ENCODE measurements at places on chromosomes 7 and 10. TPM values are rescaled to one million over a fixed set of nuclear protein-coding genes. Genes with fewer than 3 reads are reported as not detected.

GRCh38 chr10:15627617-15628196, 92.0 kb downstream of the ITGA8 start:
- H3K27me3 ChIP-seq = peaks cover 7% of the 10 kb centered on the region
- H3K4me3 ChIP-seq = no peak overlapping the region
- no peak overlapping the region for H3K27ac ChIP-seq
- peak; percentile 16 for DNase-seq
- H3K4me1 ChIP-seq = peaks cover 16% of the 10 kb centered on the region

DNA sequence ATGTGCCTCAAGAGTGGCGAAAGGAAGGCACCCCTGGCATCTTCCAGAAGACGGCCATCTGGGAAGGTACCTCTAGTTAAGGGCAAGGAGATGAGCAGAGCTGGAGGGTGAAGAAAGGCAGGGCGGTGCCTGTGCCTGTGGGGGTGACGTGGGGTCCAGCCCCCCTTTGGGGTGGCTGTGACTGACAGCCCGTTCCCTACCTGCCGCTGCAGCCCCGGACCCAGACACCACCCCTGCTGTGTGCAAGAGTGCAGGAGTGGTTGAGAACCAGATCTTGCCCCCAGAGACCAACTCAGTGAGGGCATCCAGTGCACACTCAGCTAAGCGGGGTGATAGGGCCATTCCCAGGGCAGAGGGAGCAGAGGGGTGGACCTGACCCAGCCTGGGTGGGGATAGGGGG, 4.3 kb upstream of the MUC17 start:
- H3K36me3 ChIP-seq = peaks cover 12% of the 10 kb centered on the region
- DNase-seq = no peak
- H3K27me3 ChIP-seq = peaks cover 10% of the 10 kb centered on the region
- H3K4me3 ChIP-seq = peak overlapping the region; percentile 90
- H3K27ac ChIP-seq = peak overlapping the region; percentile 100
- H3K4me1 ChIP-seq = peaks cover 10% of the 10 kb centered on the region

GRCh38 chr7:25272265-25272664, 44.0 kb upstream of the NPVF start:
- DNase-seq = no peak
- no peaks in the 10 kb centered on the region for H3K27me3 ChIP-seq
- H3K4me1 ChIP-seq = no peaks in the 10 kb centered on the region
- H3K36me3 ChIP-seq = no peaks in the 10 kb centered on the region
- H3K4me3 ChIP-seq = no peak overlapping the region

DNA sequence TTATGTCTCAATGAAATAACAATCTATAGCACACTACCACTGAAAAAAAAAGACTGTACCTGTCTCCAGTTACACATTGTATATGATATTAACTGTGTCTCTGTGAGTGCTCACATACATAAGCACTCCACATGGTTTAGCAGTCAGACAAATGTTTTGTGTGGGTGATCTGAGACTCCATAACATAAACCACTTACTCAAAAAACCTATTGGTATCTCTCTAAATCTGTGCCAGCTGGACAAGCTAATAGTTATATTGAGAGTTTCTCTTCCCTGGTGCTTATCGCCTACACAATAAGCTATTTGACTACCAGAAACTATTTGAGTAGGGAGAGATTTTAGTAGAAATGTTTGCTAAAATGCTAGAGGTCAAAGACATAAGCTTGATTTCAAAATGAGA, 190.1 kb upstream of the AGR3 start:
- no peaks in the 10 kb centered on the region for H3K4me1 ChIP-seq
- H3K36me3 ChIP-seq = no peaks in the 10 kb centered on the region
- no peaks in the 10 kb centered on the region for H3K27me3 ChIP-seq

DNA sequence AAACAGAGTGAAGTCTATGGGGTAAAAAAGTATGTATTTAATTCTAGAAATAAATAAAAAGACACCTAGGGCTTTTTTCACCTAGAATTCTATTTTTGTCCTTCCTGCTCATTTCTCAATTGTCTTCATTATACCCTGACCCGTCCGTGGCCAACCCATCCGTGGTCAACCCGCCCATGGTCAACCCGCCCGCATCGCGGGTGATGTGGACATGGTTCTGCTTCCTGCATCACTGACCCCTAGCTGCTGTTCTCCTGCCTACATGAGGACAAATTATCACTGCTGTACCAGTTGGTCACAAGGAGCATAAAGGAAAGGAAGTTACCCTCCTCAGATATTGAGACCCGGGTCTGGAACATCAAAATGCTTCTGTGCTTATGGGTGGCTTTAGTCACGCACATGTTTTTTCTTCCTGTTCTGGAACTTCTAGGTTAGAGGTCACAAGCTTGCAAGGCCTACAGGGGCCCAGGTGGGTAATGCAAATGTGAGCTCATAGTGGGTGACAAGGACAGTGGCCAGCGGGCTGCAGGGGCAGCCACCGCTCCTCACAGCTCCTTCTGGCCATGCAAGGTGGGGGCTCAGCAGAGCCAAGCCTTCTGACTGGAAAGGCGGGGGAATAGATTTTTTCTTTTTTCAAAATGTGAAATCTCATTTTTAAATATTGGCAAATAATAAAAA, 15.5 kb downstream of the CAMK2G start:
- no peak for DNase-seq
- H3K27me3 ChIP-seq = peaks cover 2% of the 10 kb centered on the region
- peaks cover 18% of the 10 kb centered on the region for H3K36me3 ChIP-seq
- peaks cover 32% of the 10 kb centered on the region for H3K4me1 ChIP-seq

- no peaks in the 10 kb centered on the region for H3K36me3 ChIP-seq
- H3K4me1 ChIP-seq = peaks cover 22% of the 10 kb centered on the region
- no peak overlapping the region for H3K4me3 ChIP-seq
- no peak overlapping the region for H3K27ac ChIP-seq
- DNase-seq = no peak
- no peaks in the 10 kb centered on the region for H3K27me3 ChIP-seq
Observed at GRCh38 chr7:47617131-47617530, 35.2 kb upstream of the TNS3 start.

Gene IL2RA
- total RNA-seq = not detected

Gene VWDE
- not detected for total RNA-seq

Gene FKBP9
- 234 TPM for total RNA-seq

Gene TNS3
- 67.0 TPM for total RNA-seq
